ENCODE measurements at places on chromosomes 16 and 17.

DNA sequence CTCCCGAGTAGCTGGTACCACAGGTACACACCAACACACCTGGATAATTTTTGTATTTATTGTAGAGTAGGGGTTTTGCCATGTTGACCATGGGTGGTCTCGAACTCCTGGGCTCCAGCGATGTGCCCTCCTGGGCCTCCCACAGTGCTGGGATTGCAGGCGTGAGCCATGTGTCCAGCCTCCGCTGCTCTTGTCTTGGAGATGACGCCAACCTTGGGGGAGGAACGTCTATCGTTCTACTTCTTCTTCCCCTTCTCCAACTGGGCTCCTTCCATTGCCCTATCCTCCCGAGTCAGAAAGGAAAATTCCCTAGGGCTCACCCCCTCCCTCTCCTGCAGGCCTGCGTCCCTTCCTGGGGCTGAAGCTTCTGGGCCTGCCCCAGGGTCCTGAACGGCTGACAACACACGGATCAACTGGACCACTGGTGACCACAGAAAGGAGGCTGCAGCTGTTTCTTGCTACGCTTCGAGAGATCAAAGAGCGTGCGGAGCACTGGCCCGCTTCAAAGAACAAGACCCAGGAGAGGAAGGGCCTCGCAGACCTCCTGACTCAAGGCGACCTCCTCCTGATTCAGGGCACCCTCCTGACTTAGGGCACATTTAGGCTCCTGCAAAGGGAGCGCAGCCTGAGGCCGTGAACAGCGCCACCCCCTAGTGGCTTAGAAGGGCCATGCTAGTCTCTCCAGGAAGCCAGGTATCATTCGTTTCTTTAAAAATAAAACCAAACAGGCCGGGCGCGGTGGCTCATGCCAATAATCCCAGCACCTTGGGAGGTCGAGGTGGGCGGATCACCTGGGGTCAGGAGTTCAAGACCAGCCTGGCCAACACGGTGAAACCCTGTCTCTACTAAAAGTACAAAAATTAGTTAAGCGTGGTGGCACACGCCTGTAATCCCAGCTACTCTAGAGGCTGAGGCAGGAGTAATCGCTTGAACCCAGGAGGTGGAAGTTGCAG, 48.5 kb upstream of the HELZ start:
- DNase-seq = peak; percentile 14

- no peak for DNase-seq
Measured at GRCh38 chr16:73019457-73020362, 28.2 kb downstream of the ZFHX3 start.

- DNase-seq = no peak
Measured at GRCh38 chr16:53947642-53948041, 243.7 kb downstream of the FTO start.

- DNase-seq = no peak
Measured at GRCh38 chr16:70657956-70658355, 11.6 kb downstream of the IL34 start.

DNA sequence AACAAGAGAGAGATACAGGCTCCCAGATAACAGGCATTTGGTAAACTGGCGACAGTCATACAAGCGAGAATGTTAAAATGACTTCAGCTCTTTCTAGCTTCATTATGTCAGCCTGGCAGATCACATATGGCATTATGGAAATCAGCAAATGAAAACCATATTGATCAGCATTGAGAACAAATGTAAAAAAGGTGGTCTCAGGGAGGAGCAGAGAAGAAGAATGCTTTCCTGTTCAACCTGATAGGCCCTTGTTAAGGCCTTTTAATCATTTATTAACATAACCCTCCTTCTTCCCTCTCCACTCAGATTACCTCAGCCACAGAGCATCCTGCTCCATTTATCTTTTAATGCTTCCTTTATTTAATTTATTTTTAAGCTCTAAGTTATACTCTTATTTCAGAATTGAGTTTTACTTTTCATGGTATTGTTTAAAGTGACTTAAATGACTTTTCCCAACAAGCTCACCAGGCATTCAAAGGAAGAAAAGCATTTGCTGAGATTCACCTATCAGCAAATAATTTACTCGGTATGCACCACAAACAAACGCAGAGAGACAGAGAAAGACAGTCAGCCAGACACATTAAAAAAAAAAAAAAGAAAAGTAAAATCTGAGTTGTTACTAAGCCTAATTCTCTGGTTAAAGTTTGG, 243.9 kb upstream of the TBX2 start:
- no peak for DNase-seq

DNA sequence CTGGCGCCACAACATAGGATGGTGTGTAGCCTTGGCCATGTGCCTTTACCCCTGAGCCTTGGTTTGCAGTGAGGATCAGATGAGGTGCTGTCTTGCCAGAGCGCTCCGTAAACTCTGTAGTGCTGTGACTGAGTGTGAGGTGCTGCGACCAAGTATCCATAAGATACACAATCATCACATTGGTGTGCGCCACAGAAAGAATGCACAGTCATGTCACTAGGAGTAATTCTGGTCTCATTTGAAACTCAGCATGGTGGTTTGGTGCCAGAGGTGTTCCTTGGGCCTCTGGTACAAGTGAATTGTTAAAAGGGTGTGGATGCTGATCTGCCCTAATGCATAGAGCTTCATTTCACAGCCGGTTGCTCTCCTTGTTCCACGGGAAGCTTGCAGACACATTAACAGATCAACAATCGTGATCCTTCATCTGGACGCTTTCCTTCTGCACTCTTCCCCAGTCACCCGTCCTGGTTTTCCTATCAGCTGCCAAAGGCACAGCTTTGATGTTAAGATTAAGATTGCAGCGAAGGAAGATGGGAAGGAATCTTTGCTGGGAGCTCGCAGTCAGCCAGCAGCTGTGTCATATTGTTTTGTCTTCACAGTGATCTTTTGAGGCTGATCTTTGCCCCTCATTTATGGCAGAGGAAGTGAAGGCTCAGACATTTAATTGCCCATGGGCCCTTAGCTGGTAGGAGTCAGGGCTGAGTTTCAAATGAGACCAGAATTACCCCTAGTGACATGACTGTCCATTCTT, 79.1 kb downstream of the KSR1 start:
- DNase-seq = no peak

GRCh38 chr16:87918866-87919680, 17.3 kb downstream of the CA5A start:
- DNase-seq = no peak

DNA sequence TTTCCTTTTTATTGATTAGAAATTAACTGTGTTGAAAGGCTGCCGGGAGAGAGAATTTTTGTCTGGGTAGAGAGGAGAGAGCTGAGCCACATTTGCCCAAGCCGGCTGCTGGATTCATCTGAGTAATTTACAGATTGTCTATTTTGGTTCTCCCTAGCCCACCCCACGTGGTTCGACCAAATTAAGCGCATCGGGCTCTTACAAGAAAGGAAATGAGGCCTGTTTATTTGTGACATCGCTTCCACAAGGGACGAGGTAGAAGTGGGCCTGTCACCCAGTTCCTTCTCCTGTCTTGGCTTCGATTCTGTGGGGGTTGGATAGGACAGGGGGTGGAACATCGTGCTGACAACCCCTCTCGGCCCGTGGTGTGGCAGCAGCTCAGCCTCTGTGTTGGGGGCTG, 42.9 kb downstream of the SYT17 start:
- no peak for DNase-seq

DNA sequence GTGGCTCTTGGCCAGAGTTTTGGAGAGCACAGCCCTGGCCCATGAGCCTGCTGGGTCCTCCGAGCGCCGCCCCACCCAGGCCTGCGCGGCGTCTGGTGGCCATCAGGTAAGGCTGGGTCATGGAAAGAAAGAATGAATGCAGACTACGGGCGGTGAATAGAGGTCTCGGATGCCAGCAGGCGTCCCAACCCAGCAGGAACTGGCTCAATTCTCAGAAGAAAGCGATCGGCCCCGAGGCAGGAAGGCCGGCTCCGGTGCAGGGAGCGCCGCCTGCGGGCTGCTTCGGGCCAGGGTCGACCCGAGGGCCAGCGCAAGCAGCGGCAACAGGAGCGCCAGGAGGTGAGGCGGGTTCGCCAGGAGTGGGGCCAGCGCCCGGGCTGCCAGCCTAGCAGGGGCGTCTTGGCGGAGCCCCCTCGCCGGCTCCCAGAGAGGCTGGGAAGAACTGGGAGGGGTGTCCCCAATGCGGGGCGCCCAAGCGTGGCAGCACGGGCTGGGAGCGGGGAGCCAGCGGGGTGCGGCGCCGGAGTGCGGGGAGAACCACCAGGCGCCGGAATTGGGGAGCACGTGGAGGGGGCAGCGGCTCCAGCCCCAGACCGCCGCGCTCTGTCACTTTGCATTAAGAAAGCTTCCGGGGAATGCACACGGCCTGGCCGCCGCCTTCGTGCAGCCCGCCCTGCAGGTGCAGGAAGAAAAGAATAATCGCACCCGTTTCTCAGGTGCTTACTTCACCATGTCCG, 7.1 kb upstream of the TMC5 start:
- no peak for DNase-seq

DNA sequence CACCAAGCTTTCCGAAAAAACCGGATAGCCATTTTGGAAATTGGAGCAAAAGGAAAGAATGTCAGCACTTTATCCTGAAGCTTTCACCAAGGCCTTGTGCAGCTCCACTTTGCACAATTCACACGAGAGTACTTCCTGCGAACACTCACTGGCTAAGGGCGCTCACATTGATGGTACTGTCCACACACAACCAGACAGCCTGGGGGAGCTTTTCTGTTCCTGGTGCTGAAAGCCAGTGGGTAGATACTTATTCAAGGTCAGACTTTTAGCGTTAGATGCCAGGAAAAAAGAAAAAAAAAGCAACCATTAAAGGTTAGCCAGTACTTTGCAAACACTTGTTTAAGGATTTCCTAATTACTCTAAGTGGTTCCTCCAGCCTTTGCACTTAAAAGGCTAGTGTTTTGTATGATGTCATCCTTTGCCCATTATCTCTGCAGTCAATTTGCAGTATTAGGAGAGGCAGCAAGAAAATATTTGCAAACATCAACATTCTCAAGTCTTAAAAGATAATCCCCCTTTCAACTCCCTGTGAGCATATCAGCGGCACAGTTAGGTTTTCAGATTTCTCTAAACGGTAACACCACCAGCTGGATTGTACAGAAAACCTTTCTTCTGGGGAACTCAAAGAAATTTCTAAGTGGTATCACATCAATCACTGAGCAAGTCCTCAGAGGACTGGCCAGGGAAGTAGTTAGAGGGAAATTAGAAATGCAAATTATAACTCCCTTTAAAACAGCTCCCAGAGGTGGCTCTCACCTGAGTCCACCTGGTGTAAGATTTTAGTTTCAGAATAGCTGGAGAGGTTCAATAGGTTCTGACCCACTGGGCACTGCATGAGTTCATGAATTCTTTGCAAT, 243.4 kb upstream of the IRX5 start:
- DNase-seq = peak; percentile 12

GRCh38 chr16:6557353-6558023, 775.2 kb upstream of the RBFOX1 start:
- DNase-seq = no peak

DNA sequence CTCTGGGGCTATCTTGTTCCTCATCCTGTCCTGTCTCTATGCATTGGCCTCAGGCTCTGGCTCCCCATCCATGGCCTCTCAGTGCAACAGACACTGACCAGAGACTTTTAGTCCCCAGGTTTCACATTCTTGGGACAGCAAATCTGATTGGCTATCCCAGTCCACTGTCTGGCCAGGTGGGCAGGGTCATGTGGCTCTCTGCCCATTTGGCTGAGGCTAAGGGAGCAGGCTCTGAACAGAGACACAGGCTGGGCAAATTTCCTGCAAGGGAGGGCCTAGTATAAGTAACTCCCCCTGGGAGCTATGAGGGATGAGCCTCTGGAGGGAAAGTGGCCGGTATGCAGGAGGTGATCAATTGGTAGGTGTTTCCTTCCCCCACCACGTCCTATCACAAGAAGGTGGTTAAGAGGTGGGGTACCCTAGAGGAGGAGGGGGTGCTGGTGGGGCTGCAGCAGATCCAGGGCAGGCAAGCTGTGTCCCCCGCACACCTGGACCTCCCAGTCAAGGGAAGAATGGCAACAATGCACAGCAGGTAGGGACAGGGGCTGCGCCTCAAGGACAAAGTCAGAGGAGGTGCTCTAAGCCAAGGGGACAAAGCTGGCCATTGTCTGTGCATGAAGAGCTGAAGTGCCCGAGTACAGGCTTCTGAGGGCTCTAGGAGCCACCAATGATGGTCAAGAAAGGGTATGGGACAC, 13.2 kb downstream of the XYLT2 start:
- DNase-seq = no peak

- DNase-seq = no peak
Measured at GRCh38 chr17:79946352-79947231, 89.1 kb downstream of the TBC1D16 start.

DNA sequence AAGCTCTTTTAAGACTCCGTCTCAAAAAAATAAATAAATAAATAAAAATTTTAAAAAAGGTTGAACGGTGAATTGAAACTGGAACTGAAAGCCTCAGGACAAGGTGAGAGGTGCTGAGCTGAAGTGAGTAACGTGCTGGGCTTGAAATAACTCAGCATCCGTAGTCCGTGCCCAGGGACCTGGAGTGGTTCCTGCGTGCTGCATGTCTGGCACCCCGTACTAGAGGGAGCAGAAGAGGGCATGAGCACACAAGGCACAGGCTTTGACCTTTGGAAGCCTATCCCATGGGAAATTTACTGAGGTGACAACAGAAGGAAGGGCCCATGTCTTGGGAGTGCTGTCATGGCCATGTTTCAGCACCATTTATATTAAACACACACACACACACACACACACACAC, 4.5 kb upstream of the MEIOB start:
- no peak for DNase-seq

DNA sequence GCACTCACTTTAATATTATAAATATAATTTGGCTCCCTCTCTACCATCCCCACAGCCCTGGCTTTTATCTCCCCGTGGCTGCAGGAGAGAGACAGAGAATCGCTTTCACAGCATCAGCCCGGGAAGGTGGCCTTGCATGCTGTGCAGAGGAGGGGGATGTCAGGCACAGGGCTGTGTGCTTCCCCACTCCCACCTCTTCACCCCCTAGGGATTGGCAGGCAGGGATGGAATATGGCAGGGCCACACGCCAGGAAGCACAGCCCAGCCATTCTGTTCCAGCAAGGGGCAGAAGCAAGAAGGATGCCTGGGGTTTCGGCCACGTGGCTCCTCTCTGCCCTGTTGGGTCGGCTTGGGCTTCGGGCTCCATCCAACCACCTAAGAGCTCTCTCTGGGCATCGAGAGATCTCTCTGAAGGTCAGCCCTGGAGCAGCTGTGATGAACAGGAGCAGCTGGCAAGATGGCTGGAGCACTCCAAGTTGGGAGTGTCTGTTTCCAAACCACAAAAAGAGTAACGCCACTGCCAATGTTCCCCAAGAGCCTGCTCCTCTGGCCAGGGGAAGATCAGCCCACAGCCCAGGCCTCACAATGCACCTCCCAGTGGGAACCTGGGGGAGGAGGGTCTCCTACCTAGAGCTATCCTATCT, 223.2 kb downstream of the C16orf78 start:
- DNase-seq = no peak

DNA sequence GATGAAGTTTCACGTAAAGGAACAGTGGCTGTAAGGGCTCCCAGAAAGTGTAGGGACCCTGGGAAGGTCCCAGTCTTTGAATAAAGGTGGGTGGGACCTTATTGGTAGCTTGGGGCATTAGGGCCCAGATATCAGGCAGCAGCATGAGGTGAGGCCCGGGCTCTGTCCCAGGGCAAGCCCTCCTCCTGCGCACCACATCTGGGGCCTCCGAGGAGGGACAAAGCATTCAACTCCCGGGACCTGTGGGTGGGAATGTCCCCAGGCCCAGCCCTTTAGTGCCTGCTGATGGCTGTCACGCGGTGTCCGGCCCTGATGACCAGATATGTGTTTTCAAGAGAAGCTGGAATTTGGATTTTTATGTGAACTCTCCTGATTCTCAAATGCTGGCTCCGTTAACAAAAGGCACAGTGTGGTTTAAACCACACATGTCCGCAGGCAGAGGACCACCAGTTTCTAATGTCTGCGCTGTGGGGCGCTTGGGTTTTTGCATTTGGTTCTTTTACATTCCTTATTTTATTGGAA, 30.4 kb downstream of the RAI1 start:
- DNase-seq = no peak
